ENCODE measurements at places on chromosomes 1 and 21.

GRCh38 chr1:232357416-232357815 is 272.5 kb downstream of the SIPA1L2 start:
- DNase-seq = no peak

DNA sequence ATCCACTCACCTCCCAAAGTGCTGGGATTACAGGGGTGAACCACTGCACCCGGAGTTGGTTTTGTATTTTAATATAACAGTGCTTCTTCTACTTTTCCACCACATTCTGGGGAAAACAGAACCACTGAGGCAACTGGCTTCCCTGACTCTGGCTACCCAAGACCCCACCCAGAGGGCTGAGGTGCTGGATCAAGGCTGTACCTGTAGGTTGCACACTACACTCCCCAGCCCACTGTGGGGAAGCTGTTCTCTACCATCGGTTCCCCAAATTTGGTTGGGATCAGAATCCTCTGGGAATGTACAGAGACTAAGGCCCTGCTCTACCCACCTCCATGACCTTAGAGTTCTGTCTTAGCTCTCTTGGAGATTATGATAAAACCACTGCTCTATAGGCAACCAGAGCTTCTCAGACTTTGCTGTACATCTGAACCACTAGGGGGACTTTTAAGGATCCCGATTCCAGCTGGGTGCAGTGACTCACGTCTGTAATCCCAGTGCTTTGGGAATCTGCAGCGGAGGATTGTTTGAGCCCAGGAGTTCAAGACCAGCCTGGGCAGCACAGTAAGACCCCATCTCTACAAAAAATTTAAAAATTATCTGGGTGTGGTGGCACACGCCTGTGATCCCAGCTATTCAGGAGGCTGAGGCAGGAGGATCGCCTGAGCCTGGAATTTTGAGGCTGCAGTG is 51.6 kb downstream of the GNG4 start:
- no peak for DNase-seq

DNA sequence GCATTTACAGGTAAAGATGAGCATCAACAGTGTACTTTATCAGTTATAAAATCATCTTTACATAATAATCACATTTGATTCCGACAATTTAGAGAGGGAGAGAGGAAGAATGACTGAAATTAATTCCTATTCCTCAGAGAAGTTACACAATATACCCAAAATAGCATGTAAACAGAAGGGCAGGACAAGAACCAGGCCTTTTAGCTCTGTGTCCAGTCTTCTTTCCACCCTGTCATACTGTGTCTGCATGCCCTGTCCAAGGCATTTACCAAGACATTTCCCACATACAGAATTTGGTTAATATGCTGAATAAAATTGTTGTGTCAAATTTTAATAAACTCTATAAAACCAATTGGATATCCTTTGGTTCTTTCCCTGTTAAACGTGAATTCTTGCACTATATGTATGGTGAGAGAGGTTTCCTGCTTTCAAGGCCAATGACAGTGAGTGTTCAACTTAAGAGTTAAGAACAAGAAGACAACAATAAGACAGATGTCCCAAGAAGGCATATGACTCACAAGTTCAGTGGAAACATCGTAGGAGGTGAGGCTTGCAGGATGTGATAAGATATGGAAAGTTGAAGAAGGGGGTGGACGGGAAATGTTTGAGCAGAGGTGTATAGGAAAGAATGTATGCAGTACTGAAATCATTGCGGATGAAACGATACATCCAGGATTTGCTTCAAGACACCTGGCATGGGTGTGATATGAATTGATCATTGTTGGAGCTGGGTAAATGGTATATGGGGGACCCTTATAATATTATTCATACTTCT is 20.8 kb downstream of the LRRC8B start:
- no peak for DNase-seq

- no peak for DNase-seq
These were observed 1.7 kb downstream of the DHCR24 start for GRCh38 chr1:54885237-54885679.

DNA sequence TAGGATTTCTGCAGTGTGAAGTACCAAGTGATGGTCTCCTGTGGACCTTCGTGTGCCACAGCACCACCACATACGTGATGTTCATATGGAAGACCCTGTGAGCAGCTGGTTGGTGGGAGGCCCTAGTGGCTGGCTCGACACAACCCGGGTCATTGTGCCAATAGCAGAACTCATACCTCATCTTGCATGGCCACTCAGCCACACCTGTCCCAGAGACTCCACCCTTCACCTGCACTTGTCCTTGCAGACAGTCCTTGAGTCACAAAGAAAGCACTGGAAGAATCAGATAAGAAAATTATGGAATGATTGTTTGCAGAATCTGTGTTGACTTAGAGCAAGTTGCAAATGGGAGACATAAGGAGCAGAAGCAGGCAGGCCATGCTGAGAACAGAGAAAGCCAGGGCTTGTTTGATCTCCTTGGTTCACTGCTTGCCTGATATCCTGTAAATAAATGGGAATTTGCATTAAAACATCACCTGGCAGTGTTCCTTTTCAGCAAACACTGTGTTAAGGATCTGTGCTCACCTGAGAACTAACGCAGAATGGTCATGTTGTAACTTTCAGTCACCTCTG is 307.7 kb downstream of the SIPA1L2 start:
- no peak for DNase-seq

- DNase-seq = no peak
These were observed 52.6 kb downstream of the ABCA4 start for GRCh38 chr1:94068096-94068998.

- DNase-seq = no peak
These were observed 31.3 kb downstream of the UBE2U start for GRCh38 chr1:64234714-64235113.

- DNase-seq = no peak
These were observed 16.7 kb downstream of the SPATA21 start for GRCh38 chr1:16420424-16421118.

GRCh38 chr1:244028701-244029100 is 22.4 kb upstream of the ZBTB18 start:
- no peak for DNase-seq

- DNase-seq = no peak
These were observed 4.7 kb upstream of the G0S2 start for GRCh38 chr1:209670441-209671082.

DNA sequence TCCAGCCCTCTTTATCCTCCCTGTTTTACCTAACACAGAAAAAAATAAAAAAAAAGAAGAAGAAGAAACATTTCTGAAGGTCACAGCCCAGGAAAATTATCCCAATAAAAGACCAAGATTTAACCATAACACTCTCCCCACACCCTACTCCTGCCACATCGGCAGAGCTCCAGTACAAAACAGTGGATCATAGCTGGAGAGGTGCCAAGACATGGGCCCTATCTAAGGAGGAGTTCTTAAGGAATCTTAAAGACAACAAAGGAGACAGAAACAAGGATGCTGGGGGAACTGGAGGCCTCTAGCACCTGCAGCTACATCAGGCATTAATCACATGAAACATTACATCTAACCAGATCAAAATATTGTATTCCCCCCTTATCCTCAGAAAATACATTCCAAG is 432.8 kb downstream of the MATN1 start:
- DNase-seq = no peak

DNA sequence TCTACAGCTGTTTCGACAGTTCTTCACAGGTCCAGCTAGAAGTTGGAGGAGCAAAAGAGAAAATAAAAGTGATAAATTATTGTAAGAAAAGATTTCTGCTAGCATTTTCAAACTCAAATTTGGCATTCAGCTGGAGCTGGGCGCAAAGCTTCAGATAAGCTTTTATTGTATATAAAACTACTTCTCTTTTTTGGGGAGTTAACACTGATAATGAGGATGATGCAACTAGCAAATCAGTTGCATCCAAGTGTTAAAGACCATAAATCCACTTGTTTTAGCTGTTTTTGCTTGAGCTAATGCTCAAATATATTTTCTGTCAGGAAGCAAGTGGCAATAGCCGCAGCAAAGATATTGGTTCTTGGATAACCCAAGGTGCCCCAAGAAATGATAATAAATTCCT is 127.1 kb upstream of the PKN2 start:
- no peak for DNase-seq

- no peak for DNase-seq
These were observed 98.3 kb downstream of the ABCA4 start for GRCh38 chr1:94022471-94023189.

DNA sequence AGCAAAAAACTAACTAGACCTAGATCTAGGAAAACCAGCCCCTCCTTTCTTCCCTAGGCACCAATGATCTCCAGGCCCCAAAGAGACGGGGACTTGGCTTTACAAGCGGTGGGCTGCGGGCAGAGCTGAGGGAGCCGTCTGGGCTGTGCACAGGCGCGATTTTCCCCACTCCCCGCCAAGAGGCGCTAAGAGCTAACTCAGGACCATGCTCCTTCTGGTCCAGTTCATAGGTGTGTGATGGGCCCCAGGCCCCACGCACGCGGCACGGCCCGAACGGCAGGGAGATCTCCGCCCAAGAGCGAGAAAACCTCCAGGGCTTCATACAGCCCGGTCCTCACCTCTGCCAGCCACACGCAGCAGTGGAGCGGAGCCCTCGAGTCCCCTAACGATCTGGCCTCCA is 7.5 kb upstream of the GPR153 start:
- DNase-seq = no peak
